Mucosa of descending colon (tissue), 3 donors: ENCODE measurements at places on chromosomes 5 and 9. TPM values are rescaled to one million over a fixed set of nuclear protein-coding genes. Genes with fewer than 3 reads are reported as not detected.

WDR38 gene
- not detected for total RNA-seq

GRCh38 chr5:39256477-39257235 lies 37.3 kb upstream of the FYB1 start:
- DNase-seq: no peak

- no peak for DNase-seq
Observed at GRCh38 chr9:72674961-72675360, 153.6 kb downstream of the TMC1 start.

DNA sequence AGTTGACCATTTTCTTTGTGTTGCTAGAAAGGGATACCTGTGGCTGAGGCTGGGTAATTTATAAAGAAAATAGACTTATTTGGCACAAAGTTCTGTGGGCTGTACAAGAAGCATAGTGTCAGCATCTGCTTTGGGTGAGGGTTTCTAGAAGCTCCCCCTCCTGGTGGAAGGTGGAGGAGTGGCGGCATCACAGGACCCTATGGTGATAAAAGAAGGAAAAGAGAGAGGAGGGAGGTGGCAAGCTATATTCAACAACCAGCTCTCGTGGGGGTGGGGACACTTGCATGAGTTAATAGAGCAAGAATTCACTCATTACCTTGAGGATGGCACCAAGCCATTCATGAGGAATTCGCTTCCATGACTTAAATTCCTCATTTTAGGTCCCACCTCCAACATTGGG lies 2041.4 kb upstream of the CDH9 start:
- DNase-seq: no peak

WDR31 gene
- total RNA-seq: 2.6 TPM

GRCh38 chr9:74277532-74277931 lies 219.6 kb upstream of the RORB start:
- DNase-seq: no peak

- DNase-seq: no peak
Observed at GRCh38 chr5:62152394-62153087, 153.5 kb upstream of the KIF2A start.

DNA sequence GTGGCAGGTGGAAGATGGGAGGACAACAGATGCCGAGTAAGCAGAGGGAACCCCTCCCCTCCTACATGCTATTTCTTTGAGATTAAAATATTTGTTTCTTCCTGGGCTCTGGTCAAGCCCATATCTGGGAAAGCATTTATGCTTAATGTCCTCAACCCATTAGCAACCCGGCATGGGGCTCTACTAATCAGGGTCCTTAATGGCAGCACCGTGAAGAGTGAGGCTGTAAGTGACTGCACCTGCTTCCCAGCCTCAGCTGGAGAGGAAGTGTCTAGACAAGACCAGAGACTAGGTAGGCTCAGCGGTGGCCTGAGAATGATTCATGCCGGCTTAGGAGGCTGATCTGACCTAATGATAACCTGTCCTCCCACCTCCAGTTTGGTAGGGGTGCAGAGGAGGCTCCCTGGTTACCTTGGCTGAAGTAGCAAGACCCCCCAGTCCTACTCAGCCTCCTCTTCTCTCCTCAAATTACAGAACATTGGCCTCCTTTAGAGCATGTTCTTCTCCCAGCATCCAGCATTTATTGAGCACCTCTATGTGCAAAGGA lies 61.3 kb upstream of the HSPA9 start:
- no peak for DNase-seq

DNA sequence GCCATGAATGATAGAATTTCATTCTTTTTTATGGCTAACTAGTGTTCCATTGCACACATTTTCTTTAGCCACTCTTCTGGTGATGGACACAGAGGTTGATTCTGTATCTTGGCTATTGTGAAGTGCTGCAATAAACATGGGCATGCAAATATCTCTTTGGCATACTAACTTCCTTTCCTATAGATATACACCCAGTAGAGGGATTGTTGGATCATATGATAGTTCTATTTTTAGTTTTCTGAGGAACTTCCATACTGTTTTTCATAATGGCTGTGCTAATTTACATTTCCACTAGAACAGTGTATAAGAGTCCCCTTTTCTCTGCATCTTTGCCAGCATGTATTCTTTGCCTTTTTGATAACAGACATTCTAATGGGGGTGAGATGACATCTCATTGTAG lies 50.4 kb upstream of the CDK5RAP2 start:
- no peak for DNase-seq

GRCh38 chr9:27586304-27586703 lies 13.0 kb upstream of the C9orf72 start:
- no peak for DNase-seq

DNA sequence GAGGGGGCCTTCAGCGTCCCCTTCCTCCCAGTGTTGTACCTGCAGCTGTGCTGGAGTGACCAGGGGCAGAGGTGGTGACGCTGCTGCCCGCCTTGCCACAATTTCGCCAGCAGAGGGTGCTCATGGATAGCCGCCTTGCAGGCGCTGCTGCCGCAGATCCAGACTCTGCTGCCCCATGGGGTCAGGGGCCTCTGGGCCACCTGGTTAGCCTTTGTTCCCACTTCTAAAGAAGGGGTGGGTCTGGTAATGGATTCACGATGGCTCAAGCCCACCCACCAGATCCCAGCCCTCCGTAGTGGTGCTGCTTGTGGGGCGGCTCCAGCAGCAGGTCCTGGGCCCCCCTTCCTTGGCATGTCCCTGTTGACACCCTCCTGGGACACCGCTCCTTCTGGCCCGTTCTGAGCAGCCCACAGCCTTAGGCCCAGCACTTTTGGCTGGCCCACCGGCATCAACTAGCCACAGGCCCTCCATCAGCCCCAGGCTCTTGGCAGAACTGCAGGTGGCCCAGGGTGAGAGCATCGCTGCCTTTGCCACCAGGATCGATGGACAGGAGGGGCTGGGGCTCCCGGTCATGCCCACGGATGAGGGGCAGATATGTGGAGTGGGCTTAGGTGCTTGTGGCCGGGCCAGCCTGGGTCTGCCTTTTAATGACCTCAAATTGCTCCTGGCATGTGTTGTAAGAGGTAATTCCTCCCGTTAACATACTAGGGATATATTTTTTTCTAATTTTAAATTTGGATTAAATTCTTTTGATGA lies 57.2 kb downstream of the COL5A1 start:
- peak; percentile 72 for DNase-seq

REEP2 gene
- 2.7 TPM for total RNA-seq

ANXA2R gene
- total RNA-seq: 2.3 TPM

- DNase-seq: peak; percentile 94
Observed at GRCh38 chr5:174419540-174420132, 304.7 kb upstream of the MSX2 start.

KCNV2 gene
- not detected for total RNA-seq

DNA sequence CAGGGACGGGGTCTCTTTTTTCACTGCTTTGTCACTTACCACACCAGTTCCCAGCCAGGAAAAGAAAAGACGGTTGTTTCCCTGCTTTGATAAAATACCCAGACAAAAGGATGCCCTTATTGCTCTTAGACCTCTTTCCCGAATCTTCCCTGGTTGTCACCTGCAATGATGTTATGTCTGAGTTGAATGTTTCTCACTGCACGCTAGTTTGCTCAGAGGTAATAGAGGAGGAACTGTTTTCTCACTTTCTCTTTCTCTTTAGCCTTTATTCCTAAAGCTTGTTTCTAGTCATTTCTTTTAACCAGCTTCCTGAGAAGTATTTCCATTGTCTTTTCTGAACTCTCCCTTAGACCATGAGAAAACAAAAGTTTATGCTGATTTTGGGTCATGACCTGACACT lies 32.9 kb downstream of the ACER2 start:
- no peak for DNase-seq

- DNase-seq: peak; percentile 88
Observed at GRCh38 chr9:88534456-88535225, at the start of gene NXNL2. TSS of gene NXNL2 (plus strand) at chr9:88535178. CDS start at chr9:88535435, 257 bp downstream.

DNA sequence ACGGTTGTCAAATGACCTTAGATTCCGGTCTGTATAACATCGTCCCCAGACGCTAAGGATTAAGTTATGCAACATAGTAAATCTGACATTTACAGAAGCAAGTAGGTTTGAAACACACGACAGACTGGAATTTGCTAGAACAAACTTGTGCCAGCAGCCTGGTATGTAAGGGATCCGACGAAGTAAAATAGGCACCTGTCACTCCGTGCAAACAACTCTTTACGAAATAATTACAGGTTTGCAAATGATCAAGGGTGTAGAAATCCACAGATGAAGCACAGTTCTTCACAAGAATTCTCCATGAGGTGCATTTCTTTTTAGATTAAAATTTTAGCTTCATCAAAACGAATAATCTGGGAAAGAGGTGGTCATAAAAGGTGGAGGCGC lies 508 bp downstream of the MOCS2 start:
- peak; percentile 44 for DNase-seq

- no peak for DNase-seq
Observed at GRCh38 chr5:1795931-1796330, 3.7 kb downstream of the MRPL36 start.

DNA sequence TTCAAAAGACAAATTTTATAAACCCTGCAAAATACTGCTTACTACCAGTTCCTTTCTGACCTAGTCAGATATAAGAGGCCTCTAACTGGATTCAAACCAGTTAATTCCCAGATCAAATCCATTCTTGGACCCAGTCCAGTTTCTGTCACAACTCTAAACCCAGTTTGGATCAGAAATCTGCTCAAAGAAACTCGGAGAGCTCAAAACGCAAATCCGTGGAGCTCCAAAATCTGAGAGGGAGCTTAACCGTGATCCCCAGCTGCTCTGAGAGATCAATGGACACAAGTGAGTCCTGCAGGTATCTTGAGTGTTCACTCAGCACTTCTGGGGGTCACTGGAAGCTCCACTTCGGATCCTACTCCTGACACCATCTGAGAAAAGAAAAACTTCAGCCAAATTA lies 348.1 kb upstream of the PTGER4 start:
- DNase-seq: no peak

- DNase-seq: no peak
Observed at GRCh38 chr5:1429066-1429465, 16.2 kb downstream of the SLC6A3 start.

DNA sequence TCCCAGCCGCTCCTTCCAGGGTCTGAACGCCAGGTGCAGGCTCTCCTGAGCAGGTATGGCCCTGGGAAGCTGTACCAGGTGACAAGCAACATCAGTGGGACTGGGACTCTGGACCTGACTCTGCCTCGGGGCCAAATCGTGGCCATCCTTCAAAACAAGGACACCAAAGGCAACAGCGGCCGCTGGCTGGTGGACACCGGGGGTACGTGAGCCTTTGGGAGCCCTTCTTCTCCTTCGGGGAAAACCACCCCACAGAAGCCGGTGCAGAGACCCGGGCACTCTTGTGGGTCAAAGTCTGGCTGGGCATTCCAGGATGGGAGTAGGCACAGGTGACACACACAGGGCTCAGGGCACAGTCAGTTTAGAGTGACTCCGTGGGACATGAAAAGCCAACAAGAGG lies 45.8 kb downstream of the ARHGEF37 start:
- DNase-seq: no peak

PCDHGA9 gene
- total RNA-seq: 2.6 TPM

MGAT4B gene
- total RNA-seq: 476 TPM

TMEM215 gene
- total RNA-seq: not detected

COL27A1 gene
- 3.1 TPM for total RNA-seq

DNA sequence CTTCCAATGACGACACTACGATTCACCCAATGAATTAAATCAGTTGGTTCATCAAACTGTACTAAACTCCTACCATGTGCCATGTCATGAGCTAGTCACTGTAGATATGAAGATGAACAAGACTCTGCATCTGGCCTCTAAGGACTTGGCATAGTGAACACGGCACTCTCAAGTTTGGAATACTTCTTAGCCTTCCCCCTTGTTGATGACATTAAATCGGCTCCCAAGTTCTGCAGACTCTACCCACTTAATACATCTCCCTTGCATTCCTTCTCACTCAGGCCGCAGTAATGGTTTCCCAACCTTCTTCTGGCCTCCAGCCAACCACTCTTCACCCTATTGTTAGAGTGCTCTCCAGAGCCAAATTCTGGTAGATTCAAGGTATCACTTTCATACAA lies 184.7 kb downstream of the MAPKAP1 start:
- no peak for DNase-seq

GRCh38 chr5:113364466-113364865 lies 70.3 kb downstream of the TSSK1B start:
- no peak for DNase-seq

- no peak for DNase-seq
Observed at GRCh38 chr9:82101475-82101874, 112.9 kb downstream of the SPATA31D1 start.

SHISAL2B gene
- not detected for total RNA-seq

EPB41L4B gene
- total RNA-seq: 56.3 TPM

- no peak for DNase-seq
Observed at GRCh38 chr5:41338136-41338675, 124.9 kb upstream of the C6 start.

GRCh38 chr5:134555223-134555889 lies 29.9 kb downstream of the JADE2 start:
- DNase-seq: no peak

GRCh38 chr9:8484597-8485191 lies 685.1 kb upstream of the DMAC1 start:
- DNase-seq: no peak

ADAMTSL1 gene
- 32.1 TPM for total RNA-seq

- no peak for DNase-seq
Observed at GRCh38 chr9:127422133-127422782, 1.9 kb upstream of the ZNF79 start.

DNA sequence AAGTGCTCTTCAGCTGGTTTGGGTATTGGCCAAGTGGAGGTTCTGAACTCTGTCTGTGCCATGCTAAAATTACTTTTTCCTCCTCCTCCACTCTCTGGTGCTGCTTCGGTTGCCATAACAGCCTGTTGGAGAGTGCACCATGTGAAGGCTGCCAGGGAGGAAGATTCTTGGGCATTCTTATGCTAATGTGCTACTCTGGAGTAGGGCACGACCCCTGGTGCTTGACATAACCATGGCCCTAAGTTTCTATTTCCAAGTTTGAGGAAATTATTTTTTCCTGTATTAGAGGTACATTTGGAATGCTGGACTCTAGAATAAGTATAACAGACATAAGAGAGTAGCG lies 111.6 kb downstream of the ARHGAP26 start:
- no peak for DNase-seq

- DNase-seq: no peak
Observed at GRCh38 chr5:66209794-66210193, 65.7 kb downstream of the SREK1 start.

HTR1A gene
- total RNA-seq: not detected

B4GALT1 gene
- 66.0 TPM for total RNA-seq

- no peak for DNase-seq
Observed at GRCh38 chr5:65043843-65044359, 275.2 kb downstream of the CWC27 start.

- no peak for DNase-seq
Observed at GRCh38 chr5:91252916-91253315, 130.2 kb downstream of the ARRDC3 start.

ACTBL2 gene
- not detected for total RNA-seq

CER1 gene
- 0.25 TPM for total RNA-seq
